ENCODE measurements at places on chromosomes 5 and 9.

DNA sequence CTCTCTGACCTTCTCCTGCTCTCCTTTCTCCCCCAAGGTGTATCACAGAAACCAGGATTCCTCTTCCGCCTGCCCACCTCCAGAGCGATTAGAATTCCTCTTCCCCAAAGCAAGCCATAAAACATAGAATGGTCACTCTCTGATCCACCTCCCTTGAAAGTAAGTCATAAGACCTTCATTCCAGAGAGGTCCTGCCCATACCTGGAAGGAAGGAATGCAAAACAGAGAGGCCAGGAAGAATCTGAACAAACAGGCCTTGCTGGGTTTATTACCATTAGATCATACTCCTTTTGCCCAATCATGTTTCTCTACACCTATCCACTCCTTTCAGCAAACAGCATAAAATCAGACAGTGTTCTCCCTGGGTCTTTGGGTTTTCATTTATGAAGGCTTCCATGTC is 21.0 kb downstream of the CDKL3 start:
- DNase-seq = no peak

DNA sequence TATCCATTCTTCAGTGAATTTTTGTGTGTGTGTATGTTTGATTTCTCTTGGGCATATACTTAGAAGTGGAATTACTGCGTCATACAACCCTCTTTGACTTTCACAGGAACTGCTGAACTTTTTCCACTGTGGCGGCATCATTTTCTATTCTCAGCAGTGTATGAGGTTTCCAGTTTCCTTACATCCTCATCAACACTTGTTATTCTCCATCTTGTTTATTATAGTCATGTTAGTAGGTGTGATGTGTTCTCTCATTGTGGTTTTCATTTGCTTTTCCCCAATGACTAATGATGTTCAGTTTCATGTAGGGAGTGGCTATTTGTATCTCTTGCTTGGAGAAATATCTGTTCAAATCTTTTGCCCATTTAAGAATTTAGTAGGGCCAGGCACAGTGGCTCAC is 2.6 kb downstream of the ZNF79 start:
- DNase-seq = no peak

- no peak for DNase-seq
These were observed 143.5 kb downstream of the OLFM1 start for GRCh38 chr9:135230817-135231520.

GRCh38 chr9:96603305-96604003 is 16.2 kb downstream of the CDC14B start:
- no peak for DNase-seq

DNA sequence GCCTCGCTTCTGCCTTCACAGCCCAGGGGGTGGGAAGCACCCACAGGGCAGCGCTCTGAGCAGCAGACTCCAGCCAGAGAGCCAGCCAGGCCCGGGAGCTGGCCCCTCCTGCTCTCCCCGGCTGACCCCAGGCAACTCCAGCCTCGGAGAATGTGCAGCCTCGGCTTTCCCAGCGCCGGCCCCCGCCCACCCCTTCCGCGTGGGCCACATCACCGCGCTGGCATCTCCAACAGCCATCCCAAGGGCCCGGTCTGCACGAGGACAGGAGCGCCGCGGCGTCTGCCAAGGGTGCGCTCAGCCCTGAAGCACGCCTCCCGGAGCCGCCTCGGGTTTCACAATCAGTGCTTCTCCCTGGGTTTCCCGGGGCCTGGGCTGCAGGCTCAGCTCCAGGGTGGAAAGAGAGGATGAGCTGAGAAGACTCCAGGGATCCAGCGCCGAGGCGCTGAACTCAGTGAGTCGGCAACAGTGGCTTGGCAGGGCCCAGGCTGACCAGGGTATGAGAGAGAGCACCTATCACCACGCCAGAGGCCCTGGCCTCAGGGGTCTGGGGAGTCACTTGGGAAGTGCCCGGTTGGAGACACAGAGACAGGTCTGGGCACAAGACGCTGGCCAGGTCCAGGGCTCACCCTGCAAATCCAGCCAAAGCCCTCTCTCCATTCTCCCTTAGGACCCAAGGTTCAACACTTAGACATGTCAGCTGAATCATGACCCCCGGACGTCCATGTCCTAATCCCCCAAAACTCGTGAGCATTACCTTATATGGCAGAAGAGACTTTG is 79.6 kb downstream of the ADAMTS2 start:
- DNase-seq = no peak

DNA sequence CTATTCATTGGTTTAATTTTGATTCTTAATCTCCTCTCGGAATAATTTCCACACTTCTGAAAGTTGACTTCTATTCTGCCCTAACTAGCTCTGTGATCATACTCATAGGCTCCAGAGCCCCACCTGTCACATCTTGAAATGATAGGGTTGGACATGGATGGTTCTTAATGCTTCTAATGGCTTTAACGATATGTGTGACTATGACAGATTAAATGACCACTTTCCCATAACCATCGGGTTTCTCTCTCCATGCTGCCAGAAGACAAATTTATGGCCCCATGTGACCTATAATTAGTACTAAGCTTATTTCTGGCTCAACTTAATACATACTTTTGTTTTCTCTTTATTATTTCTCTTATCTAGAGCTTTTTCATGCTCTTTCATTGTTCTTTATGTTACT is 251.1 kb upstream of the TUT7 start:
- DNase-seq = no peak

DNA sequence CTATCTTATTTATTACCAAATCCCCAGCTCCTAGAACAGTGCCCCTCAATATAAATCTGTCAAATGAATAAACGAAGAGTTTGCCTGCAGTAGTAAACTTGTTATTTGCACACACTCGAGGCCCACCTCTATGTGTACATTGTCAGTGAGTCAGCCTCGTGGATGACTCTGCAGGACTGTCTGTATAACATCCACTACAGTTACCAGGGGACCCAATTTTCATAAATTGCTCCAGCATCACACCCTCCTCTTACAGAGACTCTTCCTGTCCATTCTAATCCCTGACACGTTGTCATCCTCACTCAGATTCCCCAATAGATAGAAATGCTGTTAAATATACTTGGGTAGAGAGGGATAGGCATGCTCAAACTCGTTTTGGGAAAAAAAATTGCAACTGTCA is 478.5 kb downstream of the RAB3C start:
- DNase-seq = no peak

DNA sequence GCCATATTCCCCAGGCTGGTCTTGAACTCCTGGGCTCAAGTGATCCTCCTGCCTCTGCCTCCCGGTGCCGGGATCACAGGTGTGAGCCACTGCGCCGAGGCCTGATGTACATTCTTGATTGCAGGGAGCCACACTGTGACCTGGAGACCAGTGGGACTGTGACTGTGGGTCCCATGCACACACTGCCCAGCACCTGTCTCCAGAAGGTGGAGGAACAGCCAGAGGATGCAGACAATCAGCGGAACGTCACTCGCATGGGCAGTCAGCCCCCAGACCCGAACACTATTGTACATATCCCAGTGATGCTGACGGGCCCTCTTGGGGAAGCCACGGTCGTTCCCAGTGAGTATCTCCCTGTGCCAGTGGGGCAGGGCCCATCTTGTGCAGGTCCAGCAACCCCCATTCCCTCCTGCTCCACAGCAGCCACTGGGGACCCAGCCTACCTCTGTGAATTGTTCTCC is 147.3 kb downstream of the CACNA1B start:
- DNase-seq = no peak

DNA sequence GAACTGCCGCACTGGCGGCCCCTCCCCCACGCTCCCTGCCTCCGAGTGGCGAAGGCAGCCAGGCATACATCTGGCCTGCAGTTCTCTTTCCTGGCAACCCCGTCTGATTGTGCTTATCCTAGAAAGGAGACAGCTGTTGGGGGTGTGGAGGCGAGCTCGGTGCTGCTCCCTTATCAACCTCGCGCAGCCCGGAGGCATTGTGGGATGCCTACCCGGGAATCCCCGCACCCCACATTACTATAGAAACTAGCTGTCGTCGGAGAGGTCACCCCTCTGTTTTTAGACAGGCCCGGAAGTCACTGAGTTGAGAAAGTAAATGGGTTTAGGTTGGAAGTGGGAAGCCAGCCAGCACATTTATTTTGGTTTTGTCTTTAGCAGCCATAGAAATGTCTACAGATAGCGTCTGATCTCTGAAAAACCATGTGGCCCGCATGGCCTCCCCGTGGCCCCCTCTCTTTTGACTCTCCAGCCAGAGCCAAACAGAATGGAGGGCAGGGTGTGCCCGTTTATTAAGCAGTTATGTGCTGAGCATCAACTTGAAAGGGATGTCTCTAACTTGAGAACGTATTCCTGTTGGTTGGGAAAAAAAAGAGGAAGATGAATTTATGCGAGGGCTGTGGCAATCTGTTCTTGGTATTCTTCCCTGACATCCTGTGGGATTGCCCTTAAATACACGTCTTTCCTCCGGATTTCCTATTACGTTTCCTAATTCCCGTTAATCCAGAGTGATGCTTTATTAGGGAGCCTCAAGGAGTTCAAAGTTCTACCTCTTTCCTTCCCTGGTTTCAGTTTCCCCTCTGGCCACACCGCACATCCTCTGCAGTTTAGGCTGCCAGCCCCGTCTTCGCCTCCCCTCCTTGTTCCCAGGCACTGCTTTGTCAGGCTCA is 3.9 kb downstream of the STC2 start:
- no peak for DNase-seq
